ENCODE measurements at places on chromosomes 5 and 9.

GRCh38 chr5:95380103-95380628, 11.0 kb upstream of the FAM81B start:
- no peak for DNase-seq

DNA sequence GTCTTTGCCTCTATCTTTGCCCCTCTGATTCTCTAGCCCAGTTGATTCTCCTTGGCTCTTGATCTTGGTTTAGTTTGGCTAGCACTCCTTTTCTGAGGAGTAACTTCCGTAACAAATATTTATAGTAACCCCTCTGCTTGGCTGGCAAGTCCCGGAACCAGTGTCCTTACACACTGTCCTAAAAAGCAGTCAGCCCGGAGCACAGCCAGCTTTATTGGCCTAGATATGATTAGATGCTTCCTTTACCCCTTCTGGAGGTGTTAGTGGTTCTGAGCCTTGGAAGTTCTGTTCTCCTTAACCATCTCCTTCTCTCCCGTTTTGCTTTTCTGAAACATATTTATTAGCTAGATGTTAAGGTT, 17.0 kb upstream of the MSMP start:
- no peak for DNase-seq

GRCh38 chr5:78763659-78764189, 115.2 kb upstream of the LHFPL2 start:
- no peak for DNase-seq

DNA sequence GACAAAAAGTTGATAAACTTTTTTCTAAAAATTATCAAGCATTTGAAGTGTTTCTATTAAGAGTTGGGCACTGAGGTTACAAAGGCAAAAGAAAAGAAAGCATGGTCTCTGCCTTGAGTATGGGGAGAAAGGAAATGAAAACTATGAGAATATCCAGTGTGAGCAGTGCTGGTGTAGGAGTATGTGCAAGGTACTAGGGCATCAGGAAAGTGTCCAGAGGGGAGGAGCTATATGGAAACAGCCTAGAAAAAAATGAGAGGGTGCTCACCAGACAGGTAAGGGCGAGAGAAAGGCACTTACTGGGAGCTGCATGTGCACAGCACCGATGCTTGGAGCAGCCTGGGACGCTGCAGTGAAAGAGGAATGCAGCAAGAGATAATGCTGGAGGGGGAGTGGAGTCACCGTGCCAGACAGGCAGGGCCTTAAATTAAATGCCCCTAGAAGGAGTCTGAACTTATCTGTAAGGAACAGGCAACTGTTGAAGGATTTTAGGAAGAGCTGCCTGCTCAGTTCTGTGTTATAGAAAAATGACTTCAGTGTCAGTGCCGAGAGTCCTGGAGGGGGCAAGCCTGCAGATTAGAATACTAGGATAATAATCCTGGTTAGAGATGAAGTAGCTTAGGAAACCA, 14.0 kb downstream of the MCC start:
- DNase-seq, result no peak

DNA sequence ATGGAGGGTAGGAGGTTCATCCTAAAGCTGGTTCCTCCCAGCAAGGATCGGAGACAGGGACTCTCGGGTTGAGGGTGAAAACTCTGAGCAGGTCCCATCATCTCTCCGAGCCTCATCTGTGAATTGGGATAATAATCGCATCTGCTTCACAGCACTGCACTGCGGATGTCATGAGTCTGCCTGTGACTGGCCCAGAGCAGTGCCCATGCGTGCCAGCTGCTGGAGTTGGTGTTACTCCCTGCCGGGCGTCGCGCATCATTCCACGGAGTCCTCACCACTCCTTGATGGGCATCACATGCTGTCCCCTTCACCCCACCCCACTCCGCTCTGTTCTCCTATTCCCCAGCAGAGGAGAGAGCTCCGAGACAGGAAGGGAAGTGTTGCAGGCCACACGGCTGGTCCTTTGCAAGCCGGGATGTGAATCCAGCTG, 35.1 kb upstream of the ORM1 start:
- DNase-seq, result no peak

GRCh38 chr5:66144834-66145390, 812 bp downstream of the SREK1 start:
- peak; percentile 65 for DNase-seq

GRCh38 chr5:56871777-56872176, 37.6 kb upstream of the SETD9 start:
- peak; percentile 19 for DNase-seq

DNA sequence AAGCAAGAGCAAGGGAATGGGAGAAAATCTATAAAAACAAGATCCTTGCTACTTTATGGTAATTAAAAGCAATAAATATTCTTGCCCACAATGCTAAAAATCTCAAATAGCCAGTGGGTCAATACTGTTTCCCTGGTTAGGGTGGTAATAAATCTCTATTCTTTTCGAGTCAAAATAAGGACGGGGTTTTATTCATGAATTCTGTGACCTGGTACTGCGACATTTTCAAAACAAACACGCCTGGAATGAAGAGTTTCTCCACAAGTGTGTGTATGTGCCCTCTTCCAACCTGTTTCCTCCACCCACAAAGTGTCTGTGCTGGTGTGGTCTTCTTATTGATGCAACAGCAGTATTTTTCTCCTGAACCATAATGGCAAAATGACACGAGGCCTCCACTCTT, 358.8 kb upstream of the BRINP1 start:
- DNase-seq, result no peak

DNA sequence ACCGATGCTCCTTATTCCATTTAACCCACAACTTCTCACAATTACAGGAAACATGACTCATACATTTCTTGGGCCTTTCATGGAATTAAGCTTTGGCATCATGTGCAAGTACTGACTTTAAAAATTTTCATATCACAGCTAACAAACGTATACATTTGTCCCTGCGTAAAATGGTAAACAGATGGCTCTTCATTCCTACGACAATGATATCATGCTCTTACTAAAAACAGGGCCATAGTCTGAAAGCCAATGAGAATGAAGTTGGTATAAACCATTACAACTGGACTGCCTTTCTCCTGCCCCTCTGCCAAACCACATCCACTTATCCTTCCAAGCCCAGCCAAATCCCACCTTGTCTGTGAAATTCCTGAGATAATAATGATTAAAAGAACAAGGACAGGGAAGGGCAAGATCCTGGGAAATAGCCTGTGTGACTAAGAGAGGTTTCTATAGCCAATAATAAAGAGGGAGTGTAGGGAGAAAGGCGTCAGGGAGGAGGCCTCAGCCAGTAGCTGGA, 44.9 kb upstream of the ZNF366 start:
- DNase-seq, result no peak

DNA sequence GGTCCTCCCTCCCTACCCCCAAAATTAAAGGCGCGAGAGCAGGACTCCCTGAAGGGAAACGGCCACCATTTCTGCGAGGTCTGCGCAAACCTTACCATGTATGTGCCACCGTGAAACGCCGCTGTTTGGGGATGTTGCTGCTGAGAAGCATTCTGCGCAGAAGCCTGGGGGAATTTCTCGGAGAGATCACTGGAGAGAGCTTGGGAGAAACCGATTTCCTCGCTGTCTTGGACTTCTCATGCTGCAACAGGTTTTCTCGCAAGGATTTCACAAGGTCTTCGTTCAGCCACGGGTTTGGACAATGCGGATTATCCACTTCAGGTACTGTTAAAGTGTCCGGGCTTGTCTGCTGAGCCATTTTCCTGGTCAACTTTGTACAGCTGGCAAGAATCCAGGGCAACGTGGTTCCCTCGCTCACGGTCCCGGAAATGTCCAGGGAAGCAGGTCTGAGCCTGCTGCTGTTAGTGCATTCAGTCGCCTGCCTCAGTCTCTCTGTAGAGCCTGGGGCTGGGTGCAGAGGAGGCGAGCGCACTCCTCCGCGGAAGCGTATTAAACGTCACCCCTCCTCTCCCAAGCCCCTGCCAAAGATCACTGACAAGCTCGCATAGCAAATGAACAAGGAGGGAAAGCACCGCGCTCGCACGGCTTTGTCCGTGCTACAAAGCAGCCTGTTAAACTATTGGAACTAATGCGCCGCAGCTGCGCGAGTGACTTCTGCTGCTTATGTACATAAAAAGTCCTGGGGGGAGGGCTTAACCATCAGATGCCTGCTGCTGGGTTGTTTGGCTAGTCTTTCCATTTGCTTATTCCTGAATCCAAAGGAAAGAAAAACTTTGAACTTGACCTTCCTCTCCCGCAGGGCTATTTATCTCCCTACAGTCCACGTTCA, 125.1 kb downstream of the PDE4D start:
- peak; percentile 23 for DNase-seq

DNA sequence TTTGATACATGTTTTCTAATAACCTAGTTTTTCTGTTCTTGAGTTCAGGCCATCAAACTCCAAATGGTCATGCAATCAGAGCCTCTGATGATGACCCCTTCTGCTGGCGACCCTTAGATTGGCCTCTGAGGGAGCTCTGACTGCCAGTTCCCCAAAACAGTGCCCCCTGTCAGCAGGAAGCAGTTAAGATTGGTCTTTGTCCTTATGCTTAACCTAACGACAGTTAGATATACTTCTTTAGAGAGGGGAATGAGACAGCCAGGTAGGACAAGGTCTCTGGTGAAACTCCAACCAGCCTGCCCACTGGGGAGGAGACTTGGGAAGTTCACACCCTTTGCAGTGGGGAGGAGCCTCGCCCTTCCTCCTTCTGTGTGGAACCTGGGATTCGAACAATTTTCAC, 390.4 kb upstream of the KIF2A start:
- no peak for DNase-seq

DNA sequence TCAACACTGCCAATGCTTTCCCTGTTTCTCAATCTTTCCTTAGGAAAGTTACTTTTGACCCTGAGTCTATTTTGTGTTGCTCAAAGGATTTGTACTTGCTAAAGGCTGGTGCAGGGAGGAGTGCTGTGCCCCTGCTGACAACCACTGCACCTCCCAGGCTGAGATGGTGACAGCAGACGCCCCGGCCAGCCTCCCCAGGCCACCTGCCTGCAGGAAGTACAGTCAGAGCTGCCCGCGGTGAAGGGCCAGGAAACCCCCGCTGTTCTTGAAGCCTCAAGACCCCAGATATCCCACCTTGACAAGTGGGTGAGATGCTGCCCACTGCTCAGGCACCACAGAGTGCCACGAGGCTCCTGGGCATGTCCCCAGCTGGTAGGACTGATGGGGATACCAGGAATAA, 44.2 kb upstream of the CKMT2 start:
- no peak for DNase-seq

GRCh38 chr5:62260513-62260912, 45.5 kb upstream of the KIF2A start:
- DNase-seq, result no peak

GRCh38 chr9:17624571-17624970, 45.7 kb downstream of the SH3GL2 start:
- no peak for DNase-seq

DNA sequence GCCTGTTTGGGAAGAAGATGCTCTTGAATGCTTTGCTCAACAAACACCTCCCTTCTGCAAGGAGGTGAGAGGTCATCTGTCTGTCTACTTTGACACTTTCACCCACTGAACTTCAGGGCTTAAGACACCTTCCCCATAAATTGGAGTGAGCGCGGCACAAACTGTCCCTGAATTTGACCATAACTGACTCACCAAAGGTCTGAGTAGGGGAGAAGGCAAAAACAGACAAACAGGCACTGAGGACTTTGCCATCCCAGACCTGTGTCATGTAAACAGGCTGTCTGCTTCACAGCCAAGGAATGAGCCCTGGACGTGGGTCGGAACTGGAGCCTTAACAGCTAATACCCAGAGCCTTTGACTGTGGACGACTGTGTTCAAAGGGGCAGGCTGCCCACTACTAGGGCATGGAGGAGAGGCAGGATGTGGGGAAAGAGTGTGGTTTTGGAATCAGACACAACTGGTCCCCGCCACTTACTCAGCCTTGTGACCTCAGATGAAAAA, 320.9 kb upstream of the KLF4 start:
- no peak for DNase-seq

DNA sequence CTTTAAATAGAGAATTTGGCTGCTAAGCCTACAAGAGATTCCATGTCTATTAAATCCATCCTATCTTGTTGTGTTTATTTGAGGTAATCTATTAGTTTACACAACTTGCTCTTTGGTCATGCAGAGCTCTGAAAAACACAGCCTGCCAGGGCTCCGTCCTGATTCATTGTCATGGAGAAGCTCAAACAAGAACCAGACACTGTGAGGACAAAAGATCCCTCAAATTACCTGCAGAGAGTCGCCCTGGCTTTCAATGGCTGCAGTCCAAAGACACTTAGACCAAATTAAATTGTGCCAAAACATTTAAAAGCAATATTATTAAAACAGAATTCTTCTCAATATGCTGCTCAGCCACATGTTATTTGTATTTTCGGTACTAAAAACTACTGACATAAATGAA, 60.1 kb downstream of the CDH18 start:
- DNase-seq, result no peak

DNA sequence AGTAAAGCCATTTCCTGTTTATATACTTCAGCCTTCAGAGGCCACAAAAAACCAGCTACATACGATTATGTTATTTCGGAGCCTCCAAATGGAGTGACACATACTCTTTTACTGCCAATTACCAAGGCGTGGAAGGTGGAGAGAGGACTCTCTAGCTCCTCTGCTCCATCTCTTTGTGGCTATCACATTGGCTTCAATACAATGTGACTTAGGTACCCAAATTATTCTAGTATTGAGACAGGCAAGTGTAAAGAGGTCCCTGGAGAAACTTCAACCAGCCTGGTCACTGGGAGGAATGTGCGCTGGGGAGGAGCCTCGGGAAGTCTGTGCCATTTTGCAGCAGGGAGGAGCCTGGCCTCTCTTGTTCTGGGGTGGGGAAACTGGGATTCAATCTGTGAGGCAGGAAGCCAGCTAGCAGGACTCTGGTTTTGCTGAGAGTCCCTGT, 85.8 kb upstream of the TAS2R1 start:
- DNase-seq, result no peak

GRCh38 chr9:87865626-87866025, 17.1 kb upstream of the SPATA31E1 start:
- DNase-seq, result no peak

DNA sequence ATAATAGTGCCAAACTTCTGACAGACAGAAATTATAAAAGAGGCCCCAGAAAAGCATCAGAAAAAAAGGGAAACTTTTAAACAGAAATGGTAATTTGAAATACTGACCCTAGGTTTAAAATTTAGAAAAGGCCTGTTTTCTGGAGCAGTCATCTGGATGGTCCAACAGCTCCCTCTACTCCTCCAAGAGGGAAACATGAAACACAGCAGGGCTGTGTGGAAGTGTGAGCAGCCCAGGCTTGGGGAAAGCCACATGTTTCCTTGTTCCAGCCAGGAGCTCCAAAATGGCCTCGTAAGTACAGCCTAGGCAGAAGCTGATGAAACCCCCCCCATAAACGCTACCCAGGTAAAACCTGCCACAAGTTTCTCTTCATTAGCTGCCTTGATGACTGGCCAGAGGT, 499.3 kb upstream of the ADAMTS16 start:
- DNase-seq, result no peak

GRCh38 chr5:43288269-43288831, 24.9 kb downstream of the HMGCS1 start:
- no peak for DNase-seq
